ENCODE measurements at places on chromosomes 11 and 22.
A peak's percentile ranks its signal among the peaks of the same experiment; 100 is the strongest.

- no peak for DNase-seq
Observed at GRCh38 chr11:9922806-9923205, 258.9 kb downstream of the SWAP70 start.

GRCh38 chr22:45088576-45088975, 75.1 kb upstream of the NUP50 start:
- DNase-seq = no peak

- DNase-seq = peak; percentile 64
Observed at GRCh38 chr11:86291466-86292262, 10.4 kb upstream of the HIKESHI start.

DNA sequence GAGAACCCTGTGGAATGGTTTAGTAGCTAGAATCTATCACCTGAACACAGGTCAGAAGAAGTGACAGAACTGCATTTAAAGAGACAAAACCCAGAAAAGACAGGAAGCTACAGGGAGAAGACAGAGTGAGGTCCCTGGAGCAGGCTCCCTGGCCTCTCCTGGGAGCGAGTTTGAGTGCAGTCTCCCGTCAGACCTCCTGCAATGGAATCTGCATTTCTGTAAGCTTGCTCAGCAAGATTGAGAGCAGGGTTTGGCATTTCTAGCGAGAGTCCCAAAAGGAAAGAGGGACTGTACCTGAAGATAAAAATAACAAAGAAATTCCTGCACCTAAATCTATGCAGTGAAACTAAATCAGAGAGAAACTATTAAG, 74.2 kb downstream of the MORC2 start:
- DNase-seq = no peak

DNA sequence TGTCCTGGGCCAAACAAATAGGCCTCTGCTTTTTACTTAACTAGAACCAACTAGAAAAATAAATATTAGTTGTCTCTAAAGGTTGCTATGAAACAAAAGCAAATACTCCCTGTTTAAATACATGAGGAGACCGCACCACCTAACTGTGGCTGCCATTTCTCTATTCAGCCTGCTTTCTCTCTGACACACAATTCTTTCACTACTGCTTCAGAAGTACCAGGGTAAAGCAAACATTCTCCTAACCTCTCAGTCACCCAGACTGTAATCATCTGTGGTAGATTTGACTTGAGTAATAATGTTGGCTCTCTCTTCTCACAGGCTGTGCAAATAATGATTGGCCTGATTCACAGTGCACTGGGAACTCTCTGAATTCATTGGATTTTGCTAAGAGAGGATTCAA, 41.0 kb upstream of the MS4A8 start:
- DNase-seq = peak; percentile 91

DNA sequence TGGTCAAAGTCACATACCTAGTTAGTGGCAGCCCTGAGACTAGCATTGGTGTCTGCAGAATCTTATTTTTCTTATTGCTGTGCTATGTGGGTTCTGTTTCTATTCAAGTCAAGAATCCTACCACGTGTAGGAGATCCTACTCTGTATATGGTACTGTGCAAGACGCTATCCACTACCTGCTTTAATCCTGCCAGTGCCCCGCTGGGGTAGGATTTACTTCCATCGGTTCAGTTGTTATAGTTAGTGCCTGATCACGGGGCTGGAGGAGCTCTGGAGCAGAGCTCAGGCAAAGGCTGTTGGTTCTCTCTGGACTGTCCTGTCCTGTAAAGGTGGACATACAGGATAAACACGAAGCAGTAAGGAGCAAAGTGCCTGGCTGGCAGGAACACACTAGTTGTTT, 167.9 kb downstream of the NTM start:
- no peak for DNase-seq

DNA sequence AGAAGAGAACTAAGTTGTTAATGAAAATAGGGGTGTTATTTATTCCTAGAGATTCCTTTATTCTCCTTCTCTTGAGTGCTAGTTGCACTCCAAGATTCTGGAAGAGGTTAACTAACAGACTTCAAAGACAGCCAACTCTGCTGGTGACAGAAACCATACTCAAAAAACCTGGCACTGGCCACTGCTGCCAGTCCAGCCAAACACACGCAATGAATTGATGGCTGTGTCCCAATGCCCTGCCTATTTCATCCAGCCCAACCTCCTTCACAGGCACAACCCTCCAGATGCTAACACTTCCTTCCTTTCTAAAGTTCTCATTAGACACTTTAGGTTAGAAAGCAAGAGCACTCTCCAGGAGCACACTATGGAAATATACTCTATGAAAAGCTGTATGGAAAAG, 150.8 kb upstream of the C11orf58 start:
- DNase-seq = no peak

- DNase-seq = no peak
Observed at GRCh38 chr11:8531982-8532381, 62.0 kb downstream of the STK33 start.

- DNase-seq = no peak
Observed at GRCh38 chr11:33635161-33635560, 65.5 kb downstream of the C11orf91 start.

DNA sequence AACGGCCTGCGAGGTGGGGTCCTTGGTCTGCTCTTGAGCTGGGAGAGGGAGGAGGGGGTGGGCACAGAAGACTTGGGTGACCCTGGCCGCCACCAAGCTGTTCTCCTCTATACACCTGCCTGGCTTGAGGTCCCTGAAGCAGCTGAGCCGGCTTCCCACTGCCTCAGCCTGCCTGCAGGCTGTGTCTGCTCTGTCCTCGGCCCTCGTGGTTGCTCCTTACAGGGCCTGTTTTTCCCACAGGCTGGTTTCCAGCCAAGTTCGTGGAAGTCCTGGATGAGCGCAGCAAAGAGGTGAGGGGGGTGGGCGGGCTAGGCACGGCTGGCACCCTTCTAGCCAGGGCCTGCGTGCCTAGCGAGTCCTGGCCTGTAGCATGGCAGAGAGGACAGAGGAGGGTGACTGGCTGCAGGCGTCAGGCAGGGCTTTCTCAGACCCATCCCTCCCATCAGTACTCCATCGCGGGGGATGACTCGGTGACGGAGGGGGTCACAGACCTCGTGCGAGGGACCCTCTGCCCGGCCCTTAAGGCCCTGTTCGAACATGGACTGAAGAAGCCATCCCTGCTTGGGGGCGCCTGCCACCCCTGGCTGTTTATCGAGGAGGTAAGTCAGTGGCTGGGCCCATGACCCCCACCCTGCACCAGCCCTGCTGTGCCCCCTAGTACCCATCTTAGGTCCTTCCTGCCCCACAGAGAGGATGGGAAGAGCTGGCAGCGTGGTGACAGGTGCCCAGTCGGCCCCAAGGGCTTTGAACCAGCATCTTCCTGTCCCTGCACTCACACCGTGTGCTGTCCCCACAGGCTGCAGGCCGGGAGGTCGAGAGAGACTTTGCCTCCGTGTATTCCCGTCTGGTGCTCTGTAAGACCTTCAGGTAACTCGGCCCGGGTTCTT, 37.7 kb downstream of the SGSM3 start:
- DNase-seq = no peak

- DNase-seq = no peak
Observed at GRCh38 chr11:130166457-130166784, 6.8 kb downstream of the ST14 start.

GRCh38 chr22:22752556-22753477, 108.4 kb downstream of the GGTLC2 start:
- DNase-seq = no peak

DNA sequence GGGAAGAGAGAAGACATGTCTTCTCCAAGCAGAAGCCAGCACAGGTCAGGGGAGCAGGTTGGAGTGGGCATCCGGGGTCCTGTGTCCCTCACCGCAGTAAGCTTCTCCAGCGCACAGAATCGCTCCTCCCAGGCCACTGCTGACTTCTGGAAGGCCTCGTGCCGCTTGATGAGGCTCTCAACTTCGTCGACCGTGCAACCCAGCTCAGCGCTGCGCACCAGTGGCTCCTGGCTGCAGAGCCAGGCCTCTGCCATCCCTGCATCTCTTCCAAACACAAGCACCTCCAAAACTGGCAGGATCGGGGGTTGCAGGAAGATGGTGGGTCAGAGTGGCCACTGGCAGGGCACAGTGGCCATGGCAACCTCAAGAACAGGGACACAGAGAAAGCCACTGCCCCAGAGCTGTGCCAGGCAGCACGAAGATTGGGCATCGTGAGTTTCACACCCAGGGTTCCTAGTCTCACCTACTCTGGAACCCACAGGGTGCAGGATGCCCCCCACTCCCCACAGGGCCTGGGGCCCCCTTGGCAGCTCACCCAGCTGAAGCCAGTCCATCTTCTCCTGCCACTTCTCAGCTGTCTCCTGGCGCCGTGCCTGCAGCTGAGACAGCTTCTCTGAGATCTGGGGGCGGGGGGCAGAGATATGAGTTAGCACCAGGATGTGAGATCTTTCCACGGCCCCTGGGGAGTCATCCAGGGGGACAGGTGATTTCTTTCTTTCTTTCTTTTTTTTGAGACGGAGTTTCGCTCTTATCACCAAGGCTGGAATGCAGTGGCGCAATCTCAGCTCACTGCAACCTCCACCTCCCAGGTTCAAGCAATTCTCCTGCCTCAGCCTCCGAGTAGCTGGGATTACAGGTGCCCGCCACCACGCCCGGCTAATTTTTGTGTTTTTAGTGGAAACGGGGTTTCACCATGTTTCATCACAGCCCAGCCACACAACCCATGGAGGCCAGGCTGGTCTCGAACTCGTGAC, 11.2 kb upstream of the RBM4B start:
- DNase-seq = no peak

DNA sequence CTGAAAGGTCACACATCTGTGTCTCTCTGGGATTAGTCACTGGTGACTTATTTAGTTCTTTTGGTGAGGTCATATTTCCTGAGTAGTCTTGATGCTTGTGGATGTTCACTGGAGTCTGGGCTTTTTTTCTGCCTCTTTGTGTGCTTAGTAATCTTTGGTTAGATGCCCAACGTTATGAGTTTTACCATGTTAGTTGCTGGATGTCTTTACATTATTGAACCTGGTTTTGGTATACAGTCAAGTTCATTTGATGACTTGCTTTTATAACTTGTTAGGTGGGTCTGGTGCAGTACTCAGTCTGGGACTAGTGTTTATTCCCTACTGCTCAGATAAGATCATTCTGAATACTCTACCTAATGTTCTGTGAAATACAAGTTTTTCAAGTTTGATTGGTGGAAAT, 26.2 kb upstream of the SLC37A2 start:
- DNase-seq = no peak

DNA sequence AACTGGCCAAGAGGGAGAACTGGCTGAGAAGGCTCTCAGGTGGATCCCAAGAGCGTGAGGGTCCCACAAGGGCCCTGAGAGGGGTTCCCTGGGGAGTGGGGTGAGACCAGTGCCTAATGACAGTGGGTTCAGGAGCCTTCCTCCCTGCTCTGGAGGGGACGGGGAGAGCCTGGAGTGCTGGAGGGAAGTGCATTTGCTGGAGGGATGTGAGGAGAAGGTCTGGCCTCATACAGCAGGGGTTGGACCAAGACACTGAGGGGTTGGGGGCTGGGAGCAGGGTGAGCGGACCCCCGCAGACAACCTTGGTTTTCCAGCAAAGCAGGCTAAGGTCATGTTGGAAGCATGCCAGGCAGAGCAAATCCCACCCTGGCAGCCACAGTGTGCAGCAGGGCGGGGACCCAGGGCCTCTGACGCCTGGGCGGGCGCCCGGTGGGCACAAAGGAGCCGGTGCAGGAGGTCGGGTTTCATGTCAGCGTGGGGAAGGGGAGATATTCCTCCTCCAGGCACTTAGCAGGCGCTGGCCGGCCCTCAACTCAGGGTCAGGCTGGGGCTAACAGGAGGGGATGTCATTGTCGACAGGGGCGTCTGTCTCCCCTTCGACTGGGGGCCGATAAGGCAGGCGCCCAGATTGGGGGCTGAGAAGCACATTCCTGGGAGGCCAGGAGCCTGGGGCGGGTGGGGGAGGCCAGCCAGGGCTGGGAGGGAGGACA, 3.1 kb upstream of the DERL3 start:
- no peak for DNase-seq

DNA sequence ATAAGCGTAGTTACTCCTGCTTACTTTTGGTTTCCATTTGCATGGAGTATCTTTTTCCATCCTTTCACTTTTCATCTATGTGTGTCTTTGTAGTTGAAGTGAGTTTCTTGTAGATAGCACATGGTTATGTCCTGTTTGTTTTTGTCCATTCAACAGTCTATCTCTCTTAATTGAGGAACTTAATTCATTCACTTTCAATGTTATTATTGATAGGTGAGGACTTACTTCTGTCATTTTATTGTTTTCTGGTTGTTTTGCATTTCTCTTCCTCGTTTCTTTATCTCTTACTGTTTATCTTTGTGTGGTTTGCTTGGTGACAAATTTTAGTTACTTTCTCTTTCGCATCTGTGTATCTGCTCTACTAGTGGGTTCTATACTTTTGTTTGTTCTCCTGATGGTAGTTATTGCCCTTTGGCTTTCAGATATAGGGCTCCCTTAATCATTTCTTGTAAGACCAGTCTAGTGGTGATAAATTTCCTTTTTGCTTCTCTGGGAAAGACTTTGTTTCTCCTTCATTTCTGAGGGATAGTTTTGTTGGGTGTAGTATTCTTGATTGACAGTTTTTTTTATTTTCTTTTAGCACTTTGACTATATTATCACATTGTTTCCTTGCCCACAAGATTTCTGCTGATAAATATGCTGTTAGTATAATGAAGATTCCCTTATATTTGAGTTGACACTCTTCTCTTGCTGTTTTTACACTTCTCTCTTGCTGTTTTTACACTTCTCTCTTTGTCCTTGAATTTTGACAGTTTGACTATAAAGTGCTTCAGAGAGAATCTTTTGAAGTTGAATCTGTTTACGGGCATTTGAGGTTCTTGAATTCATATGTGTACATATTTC, 9.0 kb upstream of the RAG1 start:
- DNase-seq = no peak

DNA sequence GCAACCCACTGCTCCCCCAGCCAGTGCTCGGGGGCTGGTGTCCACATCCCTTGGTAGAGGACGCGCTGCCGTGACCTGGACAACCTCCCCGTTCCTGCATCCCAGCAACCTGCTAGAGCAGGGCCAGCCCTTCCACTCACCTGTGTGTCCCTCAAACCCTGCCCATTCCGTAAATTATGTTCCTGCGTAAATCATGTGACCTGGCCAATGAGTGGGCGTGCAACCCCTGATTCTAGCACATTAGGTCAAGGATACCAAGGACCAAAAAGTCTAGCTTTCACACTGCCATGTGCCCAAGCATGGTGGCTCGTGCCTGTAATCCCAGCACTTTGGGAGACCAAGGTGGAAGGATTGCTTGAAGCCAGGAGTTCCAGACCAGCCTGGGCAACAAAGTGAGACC, 25.7 kb downstream of the CD5 start:
- no peak for DNase-seq

DNA sequence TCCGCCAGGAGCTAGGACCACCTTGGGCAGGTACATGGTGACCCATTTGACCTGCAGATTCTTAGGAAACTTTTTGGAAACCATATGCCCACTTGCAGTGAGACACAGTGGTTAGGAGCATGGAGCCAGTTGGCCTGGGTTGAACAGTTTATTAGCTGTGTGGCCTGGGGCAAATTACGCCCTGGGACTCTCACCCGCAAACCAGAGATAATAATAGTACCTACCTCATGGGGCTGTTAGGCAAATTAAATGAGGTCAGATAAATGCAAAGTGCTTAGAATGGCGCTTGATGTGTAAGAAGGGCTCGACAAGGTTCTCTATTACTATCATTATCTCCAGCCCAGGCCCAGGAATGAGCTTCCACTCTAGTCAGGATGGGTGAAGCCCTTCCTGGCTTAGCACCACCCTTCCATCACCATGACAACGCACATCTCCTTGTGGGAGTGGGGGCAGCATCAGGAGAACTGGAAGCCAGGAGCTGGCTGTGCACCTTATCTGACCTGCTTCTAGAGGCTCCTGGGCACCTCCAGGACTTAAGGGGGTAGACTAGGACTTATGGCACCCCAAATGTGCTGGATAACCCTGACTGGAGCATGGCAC, 5.1 kb downstream of the SYT12 start:
- DNase-seq = no peak

GRCh38 chr11:34426766-34427185, 12.0 kb upstream of the CAT start:
- DNase-seq = no peak
